Activated T-helper 1 cell treated with Interleukin-2 at 50 U/mL for 16 hours (primary cell): ENCODE measurements at places on chromosomes 11 and 22.

DNA sequence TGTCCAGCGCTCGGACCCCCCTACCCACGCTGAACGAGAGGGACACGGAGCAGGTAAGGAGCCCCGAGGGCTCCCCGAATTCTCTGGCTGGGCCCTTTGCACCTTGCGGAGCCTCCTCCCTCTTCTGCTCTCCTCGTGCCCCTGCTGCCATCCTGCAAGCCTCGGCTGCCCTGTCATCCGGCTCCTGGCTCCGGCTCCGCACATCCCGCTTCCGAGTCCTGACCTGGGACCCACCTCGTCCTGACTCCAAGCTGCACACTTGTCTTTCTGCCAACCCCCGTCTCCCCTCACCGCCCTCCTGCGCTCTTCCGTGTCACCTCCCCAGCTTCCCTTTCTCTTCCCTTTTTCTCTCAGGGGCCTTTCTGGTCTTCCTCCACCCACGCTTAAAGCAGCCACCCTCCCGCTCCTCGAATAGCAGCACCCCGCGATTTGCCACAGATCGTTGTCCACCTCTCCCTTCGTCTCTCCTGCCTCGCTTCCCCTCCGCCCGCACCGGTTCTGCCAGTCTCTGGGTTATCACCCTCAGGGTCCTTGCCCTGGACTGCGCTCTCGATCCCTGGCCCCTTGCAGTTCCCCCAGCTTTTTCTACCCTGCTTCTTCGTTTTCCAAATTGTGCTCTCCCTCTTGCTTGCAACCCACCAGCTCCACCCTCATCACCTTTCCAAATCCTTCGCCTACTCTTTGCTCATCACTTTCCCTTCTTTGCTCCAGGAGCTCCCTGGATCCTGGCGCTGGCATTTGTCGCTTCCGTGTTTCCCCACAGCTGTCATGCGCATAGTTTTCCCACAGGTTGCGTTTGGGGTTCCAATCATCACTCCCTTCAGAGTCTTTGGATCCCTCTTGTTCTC, 822 bp downstream of the MARK2 start:
- DNase-seq, result no peak

DNA sequence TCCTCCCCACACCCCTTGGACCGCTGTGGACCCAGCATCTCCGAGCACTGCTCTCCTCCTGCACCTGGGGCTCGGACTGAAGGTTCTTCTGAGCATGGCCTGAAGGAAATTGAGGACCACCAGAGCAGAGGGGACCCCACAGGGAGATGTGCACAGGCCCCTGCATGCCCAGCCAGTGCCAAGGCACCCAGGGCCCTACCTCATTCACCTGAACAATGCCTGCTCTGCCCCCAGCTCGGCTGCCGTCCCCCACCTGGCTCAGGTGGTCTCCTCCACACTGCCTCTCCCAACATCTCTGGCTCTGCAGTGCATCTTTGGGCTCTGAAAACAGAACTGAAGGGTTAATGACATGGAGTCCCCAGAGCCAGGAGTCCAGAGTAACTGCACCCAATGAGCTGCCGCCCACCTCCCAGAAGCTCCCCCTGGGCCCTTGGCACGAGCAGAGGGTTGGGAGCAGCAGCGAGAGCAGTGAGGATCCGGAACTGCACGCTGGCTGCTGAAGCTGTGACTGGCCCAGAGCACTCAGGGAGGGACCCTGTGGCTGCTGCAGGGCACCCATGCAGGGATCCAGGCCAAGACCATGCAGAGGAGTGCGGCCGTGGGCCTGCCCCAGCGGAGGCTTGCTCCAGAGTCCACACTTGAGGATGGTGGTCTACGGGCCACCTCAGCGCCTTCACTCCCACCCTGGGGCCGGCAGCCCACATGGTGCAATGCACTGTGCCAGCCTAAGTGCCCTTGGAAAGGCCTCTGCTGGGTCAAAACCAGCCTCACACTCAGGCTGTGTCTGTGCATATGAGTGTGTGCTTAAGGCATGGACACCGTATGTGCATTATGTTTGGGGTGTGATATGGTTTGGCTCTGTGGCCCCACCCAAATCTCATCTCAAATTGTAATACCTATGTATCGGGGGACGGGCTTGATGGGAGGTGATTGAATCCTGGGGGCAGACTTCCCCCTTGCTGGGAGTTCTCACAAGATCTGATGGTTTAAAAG, 686.1 kb downstream of the TBC1D22A start:
- no peak for DNase-seq

DNA sequence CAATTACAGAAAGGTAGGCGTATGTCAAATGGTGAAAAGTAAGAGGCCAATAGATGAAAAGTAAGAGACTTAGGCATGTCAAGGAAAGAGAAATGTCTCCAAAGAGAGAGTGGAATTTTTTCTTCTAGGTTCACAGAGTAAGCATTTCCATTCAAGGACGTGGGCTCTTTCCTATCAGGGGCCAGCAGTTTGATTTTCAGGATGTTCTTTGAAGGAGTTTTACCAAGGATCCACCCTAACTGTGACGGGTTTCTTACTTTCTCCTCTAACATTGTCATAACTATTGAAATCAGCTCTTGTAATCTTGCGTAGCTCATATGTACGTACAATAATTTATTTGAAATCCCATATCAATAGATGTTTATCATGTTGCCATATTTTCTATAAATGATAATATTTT, 2112.2 kb upstream of the RAG2 start:
- DNase-seq, result no peak

GRCh38 chr11:46363031-46363407, 15.8 kb downstream of the DGKZ start:
- no peak for DNase-seq

GRCh38 chr22:23281406-23282088, 101.2 kb downstream of the BCR start:
- DNase-seq, result peak; percentile 60

GRCh38 chr11:108817976-108818375, 153.1 kb downstream of the DDX10 start:
- DNase-seq, result no peak

GRCh38 chr22:17359501-17359900, 9.8 kb upstream of the CECR2 start:
- DNase-seq, result no peak

GRCh38 chr11:48024635-48025071, 44.3 kb downstream of the PTPRJ start:
- DNase-seq, result no peak

DNA sequence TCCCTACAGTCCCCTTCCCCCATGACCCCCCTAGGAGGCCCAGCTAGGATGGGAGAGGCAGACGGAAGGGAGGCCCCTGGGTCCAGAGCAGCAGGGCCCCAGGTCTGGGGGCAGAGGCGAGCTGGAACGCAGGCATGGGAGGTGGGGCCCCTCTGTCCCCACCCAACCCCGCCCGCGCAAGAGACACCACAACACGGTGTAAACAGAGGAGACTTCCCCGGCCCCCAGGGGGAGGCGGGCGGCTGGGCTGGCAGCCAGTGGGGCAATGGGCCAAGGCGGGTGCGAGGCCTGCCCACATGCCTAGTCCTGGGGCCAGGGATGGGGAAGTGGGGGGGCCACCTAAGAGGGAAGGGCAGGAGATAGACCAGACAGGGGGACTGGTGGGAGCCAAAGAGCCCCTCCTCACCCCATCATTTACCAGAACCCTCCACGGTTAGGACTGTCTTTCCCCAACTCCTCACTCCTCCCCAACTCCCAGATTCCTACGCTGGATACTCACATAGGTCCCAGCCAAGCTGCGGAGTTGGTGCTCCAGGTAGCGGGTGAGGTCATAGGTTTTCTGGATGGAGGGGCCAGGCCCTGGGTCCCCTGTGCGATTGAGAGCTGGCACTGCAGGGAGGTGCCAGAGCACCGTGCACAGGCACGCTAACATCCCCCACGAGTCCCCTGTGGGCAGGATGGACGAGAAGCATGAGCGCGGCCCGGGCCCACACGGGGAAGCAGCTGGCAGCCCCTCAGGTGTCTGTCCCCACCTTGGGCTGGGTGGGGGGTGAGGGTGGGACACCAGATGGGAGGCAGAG, 6.2 kb downstream of the CLCF1 start:
- no peak for DNase-seq

DNA sequence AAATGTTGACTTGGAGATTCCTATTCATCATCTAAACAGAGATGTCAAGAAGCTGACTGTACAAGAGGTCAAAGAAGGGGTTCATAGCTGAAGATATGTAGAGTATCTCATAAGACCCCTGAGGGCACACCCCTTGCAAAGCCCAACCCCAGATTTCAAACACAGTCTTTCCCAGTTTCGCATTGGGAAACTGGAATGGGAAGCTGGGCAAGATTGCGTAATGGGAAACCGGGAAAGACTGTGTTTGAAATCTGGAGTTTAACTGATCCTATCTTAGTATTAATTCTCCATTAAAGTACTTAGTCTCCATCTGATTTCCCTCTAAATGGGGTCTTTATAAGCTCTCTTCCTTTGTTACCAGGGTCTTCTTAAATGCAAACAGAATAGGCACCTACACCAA, 99.5 kb downstream of the FAM76B start:
- no peak for DNase-seq

DNA sequence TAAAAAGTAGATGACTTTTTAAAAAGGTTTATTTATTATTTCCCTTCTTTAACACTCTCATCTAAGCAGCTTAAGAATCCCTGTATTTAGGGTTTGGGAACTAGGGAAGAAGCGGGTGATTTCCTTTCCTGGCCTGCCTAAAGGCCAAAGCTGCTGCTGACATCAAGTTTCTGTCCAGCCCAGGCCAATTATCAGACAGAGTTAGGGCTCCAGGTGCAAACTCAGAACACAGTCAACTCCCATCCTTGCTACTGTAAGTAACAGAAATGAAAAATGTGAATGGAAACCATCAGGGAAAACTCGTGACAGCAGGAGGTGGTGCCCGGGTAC, 108.9 kb downstream of the CCDC81 start:
- no peak for DNase-seq

- no peak for DNase-seq
These were observed 1.6 kb downstream of the TRIM29 start for GRCh38 chr11:120136356-120136755.

DNA sequence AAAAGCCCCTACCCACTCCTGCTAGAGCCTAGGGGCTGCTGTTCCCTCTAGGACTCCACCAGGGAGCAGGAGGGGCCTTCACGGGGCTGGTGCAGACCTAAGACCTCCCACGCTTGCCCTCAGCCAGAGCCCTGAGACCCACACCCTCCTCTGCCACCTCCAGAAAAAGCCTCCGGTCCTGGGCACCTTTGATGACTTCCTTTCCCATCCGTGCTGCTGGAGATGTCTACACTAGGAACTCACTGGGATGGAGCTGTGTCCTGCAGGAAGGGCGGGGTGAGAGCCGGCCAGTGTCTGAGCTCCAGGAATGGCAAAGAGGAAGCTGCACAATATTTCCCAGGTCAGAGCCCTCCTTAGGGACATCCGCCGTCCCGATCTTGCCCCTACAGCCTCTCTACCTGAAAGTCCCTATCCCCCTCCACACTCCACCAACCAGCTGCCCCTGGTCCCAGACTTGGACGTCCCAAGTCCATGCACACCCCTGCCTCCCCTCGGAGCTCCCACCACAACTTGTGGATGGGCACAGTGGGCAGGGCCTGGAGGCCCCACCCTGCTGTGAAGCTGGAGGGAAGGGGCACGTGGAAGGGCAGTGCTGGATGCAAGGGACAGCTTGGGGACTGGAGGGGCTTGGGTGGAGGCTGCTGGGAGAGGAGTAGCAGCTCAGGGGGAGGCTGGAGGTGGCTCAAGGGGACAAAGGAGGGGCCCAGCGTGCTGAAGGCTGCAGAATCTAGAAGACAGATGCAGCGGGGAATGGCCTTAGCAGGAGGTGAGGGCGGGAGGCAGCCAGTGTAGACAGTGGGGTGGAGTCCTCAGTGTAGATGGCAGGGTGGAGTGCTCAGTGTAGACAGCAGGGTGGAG, 13.5 kb upstream of the LRP5 start:
- DNase-seq, result no peak

DNA sequence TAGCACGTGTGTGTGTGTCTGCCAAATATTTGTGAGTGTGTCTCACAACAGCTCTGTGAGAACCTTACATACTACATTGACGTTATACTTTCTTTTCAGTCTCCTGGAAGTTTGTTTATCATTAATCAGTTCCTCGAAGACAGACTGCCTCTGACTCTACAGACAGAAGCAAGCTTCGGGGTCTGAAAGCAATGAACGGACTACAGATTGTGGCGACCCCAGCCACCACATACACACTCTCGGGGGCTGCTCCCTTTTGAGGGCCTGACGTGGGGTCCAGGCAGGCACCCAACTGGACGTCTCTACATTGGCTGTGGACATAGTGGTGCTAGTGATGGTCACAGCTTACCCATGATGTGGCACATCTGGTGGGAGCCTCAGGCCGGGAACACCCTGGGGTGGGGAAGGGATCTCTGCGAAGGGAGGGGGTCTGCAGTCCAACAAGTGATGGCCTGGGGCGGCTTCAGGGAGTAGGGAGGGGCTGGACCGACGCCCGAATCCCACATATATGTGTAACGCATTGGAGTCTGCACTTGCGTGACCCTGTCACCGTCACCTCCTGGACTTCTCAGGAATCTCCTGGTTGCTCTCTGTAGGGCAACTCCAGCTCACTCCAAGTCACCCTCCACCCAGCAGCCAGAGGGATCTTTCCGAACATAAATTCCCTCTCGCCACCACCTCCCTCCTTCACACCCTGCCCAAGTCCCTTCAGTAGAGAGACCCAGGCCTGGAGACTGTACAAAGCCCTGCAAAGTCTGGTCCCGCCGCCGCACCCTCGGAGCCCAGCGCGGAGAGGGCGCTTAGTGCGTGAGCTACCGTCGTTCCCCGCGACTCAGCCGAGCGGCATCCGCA, 30.4 kb upstream of the TRIM29 start:
- DNase-seq, result no peak

DNA sequence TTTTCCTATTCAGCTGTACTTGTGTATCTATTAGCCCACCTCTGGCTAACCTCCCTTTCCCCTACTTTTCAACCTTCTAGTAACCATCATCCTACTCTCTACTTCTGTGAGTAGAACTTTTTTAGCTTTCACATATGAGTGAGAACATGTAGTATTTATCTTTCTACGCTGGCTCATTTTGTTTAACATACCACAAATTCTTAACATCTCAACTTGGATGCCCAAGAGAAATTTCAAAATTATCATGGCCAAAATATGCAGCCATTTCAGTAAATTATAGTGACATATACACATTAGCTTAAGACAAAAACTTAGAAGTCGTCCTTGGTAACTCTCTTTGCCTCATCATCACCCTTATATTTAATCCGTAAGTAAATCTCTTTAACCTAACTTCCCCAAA, 34.7 kb downstream of the LUZP2 start:
- no peak for DNase-seq

DNA sequence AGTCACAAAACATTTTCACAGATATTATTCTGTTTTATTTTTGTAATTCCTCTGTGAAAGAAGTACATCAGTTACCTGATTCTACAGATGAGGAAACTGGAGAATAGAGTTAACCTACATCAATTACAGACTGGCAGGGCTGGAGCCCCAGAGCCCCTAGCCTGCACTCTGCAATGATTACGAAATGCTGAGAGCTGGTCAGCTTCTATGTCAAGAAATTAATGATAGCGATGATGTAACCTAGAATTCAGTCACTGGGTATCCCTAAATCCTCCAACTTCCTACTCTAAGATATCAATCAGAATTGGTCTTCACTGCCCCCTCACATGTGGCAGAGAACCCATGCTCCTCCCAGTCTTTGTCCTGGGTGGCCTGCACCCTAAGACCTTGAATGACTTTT, 273.5 kb upstream of the PLET1 start:
- DNase-seq, result no peak

GRCh38 chr11:88213406-88213805, 38.2 kb upstream of the RAB38 start:
- DNase-seq, result no peak
